ENCODE measurements at places on chromosomes 6 and 20.

- no peak for DNase-seq
Observed at GRCh38 chr20:37643400-37643799, 50.4 kb upstream of the CTNNBL1 start.

GRCh38 chr6:17836293-17836692 is 129.6 kb upstream of the NUP153 start:
- no peak for DNase-seq

- DNase-seq, result no peak
Observed at GRCh38 chr6:8269872-8270454, 165.4 kb downstream of the SLC35B3 start.

- DNase-seq, result no peak
Observed at GRCh38 chr6:5260111-5260620, 584 bp downstream of the LYRM4 start.

GRCh38 chr20:23938118-23938438 is 50.5 kb downstream of the GGTLC1 start:
- no peak for DNase-seq

DNA sequence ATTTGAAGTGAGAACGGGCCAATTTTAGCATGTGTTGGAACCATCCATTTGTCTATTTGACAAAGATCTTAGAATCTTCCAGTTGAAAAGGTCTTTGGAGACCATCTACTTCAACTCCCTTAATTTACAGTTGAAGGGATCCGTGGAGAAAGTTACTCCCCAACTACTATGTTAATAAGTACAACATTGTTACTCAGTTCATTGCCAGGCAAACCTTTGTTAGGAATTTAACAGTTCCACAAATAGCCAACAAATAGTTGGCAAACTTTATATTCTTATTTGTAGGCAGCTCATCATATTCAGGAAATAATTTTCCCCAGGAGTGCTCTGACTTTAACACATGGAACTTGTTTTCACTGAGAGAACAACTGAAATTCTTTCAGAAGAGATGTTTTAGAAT is 81.0 kb upstream of the FLRT3 start:
- no peak for DNase-seq

- DNase-seq, result no peak
Observed at GRCh38 chr6:85594197-85594930, 706 bp upstream of the SNX14 start.

DNA sequence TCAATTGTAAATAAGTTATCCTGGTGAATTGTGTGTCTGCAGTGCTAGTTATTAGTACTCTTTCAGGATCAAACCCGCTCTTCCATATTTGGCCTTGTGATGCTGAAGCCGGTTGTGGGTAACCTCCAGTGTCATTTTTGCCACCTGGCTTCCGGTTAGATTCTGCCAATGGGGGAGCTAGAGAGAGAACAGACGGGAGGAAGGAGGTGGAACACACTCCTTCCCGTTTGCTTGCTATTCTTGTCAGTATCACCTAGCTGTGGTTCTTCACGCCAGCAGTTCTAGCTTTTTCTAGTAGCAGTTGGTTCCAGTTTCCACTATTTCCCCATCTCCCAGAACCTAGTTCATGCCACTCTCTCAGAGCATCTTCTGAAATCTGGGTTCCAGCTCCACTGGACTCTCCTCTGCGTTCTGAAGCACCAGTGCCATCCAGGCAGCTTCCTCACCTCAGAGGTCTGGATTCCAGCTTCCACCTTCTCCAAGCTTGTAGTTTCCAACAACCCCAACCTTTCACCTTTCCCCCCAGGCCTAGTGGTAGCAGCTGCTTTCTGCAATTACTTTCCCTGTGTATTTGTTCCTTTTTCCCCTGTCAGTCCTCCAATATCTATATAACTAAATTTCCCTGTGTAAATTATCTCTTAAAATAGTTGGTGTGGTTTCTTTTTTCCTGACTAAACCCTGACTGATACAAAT is 46.9 kb upstream of the LOC128125822 start:
- no peak for DNase-seq

- no peak for DNase-seq
Observed at GRCh38 chr6:98039904-98040607, 757.0 kb upstream of the MMS22L start.

DNA sequence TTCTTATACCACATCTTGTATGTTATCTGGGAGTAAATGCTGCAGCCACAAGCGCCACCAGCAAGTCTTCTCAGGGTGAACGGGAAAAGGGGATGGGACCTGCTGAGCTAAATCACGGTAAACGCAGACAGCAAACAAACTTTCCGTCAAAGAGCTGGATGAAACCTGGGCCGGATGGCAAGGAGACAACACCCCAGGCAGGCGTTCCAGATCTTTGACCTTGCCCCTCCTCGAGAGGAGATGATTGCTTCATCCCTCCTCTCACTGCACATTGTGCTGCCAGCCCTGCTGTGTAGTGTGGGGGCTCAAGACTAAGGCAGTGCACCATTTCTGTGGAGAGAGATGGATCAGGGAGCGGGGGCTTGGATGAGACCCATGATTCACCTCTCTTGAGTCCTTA is 9.8 kb downstream of the RAET1E start:
- no peak for DNase-seq

- no peak for DNase-seq
Observed at GRCh38 chr6:1389369-1390132, at the start of gene FOXF2. FOXF2 (plus strand) TSS chr6:1389576; CDS start chr6:1389948, 372 bp downstream.

DNA sequence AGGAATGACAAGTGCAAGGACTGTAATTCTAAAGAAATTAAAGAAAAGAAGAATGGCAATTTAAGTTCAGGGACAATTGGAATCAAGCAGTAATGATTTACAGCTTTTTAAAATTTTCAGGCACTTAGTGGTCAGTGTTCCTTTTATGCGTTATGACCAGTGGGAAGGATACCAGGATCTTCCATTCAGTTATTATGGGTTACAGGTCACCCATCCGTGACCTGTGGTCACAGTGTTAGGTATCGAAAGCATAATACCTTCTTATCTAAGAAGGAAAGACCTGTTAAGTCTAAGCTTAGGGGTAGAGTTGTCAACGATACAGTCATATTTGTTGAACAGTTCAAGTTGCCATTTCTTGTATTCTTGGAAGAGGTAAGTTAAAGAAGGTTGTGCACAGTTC is 253.8 kb downstream of the LAMA2 start:
- DNase-seq, result no peak

DNA sequence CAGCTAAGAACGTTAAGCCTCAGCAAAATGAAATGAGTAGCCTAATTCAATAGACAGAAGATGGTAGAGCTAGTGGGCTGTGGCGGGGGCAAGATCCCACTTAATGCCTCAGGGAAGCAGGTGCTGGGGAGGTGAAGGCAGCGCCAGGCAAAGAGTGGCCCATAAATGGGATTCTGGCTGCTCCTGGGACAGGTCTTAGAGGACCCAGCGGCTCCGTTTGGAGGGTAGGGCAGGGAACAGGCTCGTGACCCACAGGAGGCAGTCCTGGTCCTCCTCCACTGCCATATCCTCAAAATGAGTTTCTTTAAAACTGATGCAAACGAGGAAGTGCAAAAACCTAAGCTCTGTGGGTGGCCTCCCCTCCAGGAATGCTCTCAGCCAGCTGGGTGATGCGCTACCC is 32.7 kb downstream of the SAYSD1 start:
- no peak for DNase-seq

DNA sequence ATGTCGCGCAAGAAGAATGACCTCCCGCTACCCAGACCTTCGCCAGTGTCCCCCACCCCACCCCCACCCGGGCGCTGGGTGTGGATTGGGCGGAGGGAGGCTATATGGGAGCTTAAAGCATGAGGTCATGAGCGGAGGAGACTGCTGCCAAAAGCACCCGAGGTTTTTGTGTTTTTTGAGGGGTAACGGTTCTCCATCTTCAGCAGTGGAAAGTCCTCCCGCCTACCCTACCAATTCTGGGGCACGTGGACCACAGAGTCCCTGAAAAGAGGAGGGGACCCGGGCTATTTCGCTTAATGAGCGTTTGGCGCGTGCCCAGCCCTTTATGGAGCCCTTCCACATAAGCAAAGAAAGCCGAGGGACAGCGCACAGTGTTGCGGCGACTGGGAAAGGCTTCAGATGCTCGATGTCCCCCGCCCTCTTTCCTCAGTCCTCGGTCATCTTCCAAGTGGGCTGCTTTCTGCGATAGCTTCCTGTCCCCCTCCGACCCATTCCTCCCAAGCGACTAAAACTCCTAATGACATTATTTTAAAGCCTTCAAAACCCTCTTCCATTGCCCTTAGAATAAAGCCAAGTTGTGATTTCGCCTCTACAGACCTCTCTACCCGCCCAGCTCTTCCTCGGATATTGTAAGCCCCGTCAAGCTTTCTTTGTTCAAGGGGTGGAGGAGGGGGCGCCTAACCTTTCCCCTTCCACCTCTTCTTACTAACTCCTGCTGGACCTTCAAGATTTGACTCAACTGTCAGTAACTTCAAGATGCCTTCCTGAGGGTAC is 2.1 kb upstream of the TRERF1 start:
- DNase-seq, result no peak

DNA sequence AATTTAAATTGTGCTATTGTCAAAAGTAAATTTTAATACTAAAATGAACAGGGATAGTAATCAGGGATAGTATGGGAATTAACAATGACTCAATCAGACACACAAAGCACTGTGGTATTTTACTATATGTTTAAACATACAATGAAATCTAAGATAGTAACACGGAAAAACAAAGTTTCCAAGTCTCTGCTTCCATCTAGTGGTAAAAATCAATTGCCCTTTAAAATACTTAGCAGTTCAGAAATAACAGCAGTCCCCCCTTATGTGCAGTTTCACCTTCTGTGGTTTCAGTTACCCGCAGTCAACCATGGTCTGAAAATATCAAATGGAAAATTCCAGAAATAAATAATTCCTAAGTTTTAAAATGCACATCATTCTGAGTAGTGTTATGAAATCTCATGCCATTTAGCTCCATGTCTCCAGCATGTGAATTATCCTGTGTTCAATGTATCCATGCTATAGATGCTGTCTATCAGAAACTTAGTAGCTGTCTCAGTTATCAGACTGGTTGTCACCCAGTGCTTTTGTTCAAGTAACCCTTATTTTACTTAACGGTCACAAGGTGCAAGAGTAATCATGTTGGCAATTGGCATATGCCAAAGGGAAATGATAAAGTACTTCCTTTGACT is 58.5 kb downstream of the AHI1 start:
- no peak for DNase-seq

DNA sequence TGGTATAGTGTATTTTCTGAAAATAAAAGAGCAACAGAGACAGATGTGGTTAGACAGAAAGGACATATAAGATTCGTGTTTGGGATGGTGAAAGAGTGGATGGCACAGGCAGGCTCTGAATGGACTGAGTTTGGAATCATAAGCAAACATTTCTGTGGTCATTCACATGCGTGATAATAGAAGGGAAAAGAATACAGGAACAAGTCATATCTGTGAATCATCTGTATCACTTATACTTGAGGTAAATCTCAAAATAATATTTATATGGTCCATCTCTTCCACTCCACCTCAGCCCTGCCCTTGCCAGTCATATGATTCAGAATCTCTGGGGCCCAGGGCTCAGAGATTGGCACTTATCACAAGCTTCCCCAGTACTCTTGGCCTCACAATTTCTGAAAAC is 535.1 kb downstream of the BCKDHB start:
- DNase-seq, result no peak

DNA sequence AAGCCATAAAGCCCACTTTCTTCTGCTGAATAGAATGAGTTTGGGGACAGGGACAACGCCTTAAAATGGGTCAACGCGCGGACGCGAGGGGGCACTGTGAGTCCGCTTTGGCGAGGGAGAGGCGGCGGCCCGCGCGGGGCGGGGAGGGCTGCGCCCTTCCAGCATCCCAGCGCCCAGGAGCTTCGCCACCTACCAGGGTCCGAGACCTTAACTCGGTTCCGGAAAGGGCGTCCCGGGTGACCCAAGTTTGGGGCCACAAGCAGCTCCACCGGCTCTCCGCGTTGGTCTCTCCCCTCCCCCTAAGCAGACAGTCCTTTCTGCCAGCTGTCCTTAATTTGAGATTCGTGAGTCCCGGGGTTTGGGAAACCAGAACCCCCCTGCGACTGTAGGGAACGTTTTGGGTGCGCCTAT is 1.8 kb upstream of the SAMD5 start:
- DNase-seq, result no peak

DNA sequence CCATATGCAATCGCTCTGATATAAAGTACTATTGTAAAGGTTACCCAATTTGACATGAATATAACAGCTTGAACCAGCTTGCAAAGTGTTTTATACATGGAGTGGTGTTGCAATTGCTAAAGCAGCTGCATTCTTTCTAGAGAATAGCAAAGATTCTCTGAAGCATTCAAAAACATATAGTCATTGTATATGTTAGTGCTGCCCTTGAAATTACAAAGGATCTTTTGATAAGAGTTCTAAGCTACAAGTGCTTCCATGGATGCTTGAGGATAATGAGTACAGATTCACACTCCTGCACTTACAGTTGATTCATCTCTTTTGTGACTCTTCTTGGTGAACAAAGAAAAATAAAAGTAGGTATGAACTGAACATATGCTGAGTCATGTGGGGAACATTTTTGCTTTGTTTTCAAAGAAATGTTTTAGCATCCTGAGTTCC is 175.7 kb downstream of the ALDH8A1 start:
- no peak for DNase-seq

- no peak for DNase-seq
Observed at GRCh38 chr6:151679081-151679480, 128.4 kb upstream of the ESR1 start.

GRCh38 chr6:20686142-20686541 is 151.9 kb downstream of the CDKAL1 start:
- no peak for DNase-seq

DNA sequence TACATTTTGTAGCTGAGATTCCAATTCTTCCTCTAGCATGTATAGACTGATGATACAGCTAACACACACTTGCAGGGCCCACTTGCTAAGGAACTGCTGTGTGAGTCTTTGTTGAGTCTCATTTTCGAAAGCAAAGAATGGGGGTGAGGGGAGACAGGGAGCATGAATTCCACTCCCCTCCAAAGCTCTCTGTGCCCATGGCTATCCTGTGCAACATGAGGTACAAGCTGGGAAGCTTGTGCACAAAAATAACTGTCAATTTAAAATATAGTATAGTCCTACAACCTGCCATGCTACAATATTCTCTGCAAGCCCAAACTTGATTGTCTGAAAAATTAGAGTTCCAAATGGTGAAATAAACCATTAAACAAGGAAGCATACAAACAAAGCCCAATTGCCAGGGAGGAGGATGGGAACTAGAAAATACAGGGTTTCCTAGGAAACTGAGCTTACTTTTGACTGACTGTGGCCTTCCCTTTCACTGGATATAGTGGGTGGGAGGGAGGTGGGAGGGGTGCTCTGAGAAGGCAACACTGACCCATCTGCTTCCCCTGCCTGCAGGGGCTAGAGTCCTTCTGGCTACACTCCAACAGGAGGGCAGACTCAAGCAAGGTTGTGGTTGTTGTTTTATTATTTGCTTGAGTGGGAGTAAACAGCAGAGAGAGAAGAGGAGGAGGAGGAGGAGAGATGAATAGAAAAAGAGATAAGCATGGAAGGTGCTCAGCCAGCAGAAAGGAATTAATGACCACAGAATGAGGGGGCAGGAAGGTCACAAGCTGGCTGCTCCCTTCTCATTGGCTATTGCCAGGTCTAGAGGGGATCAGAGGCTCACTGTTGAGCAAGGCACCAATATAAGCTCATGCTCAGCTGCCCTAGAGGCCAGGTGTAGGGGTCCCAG is 84.6 kb downstream of the FYN start:
- DNase-seq, result no peak

GRCh38 chr6:97085772-97086171 is 161.2 kb downstream of the KLHL32 start:
- DNase-seq, result no peak
